Stimulated activated CD4-positive, alpha-beta T cell treated with anti-CD3 and anti-CD28 coated beads, Interleukin-1b, Interleukin-23, amount 100 ng/mL, for 24 hours (primary cell): ENCODE measurements at places on chromosomes 6 and 20.

- DNase-seq = no peak
Measured at GRCh38 chr6:35419417-35419816, 32.7 kb upstream of the FANCE start.

- peak; percentile 16 for DNase-seq
Measured at GRCh38 chr6:129621252-129621651, 88.7 kb downstream of the ARHGAP18 start.

- no peak for DNase-seq
Measured at GRCh38 chr20:13995841-13996240, 525 bp downstream of the MACROD2 start.

DNA sequence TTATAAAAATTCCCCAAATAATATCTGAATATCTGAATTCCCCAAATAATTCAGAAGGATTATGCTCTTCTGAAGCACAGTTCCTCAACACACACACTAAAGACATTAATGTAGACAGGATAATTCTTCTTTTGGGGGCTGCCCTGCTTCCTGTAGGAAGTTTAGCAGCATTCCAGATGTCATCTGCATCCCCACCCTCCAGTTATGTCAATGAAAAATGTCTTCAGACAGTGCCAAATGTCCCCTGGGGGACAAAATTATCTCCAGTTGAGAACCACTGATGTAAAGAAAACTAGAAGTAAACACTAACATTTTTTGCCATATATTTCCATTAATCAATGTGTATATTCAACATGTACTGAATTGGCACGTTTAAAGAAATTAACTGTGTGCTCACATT, 25.9 kb upstream of the NAA20 start:
- no peak for DNase-seq

GRCh38 chr6:43954311-43955131, 172.7 kb downstream of the MRPL14 start:
- DNase-seq = no peak

DNA sequence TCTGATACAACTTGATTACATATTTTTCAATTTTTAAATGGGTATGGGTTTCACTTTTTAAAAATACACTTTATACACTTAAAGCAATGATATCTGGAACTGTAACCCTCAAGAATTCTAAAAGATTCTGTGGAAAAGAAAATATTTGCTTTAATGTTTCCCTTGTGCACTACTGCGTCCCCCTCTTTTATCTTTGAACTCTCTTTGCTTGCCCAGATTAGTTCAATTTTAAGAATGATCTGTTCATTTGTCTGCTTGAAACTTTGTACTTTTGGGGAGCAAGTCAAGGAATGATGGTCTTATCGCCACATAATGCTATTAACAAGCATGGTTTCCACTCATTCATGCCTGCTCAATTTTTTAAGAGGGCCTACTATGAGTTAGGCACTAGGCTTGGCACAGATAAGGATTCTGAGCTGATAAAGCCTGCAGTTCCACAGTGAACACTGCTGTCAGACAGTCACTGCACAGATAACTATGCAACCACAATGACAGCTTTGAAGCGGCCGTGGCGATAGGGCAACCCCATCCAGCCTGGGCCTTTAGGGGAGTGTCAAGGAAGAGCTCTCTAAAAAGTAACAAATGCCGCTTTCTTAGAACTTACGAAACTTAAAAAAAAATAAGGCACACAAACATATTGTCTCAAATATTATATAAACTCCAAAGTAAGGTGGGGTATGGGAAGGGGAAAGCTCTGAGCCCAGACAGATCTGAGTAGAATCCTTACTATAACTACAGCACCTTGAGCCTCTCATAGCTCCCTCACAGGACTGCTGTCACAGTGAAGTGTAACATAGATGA, 29.7 kb downstream of the FYN start:
- no peak for DNase-seq

DNA sequence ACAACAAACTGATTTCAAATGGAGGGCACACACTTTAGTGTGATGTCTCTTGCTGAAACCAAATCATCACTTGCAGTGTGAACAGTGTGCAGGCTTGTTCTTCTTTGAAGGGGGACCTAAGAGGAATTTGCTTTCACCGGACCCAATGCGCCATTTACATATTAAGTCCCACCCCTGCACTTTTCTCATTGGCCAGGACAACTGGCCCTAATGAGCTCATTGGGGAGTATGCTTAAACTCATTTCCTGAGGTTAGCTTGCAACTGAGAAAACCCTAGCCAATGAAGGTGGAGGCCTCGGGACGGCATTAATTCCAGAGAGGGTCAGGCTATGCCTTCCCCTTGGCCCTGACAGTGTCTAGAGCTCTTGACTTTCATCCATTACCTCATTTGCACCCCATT, 58.7 kb downstream of the VEGFA start:
- no peak for DNase-seq

GRCh38 chr6:132132422-132132821, 181.2 kb upstream of the CCN2 start:
- DNase-seq = no peak
